ENCODE measurements at places on chromosomes 7 and 10.

DNA sequence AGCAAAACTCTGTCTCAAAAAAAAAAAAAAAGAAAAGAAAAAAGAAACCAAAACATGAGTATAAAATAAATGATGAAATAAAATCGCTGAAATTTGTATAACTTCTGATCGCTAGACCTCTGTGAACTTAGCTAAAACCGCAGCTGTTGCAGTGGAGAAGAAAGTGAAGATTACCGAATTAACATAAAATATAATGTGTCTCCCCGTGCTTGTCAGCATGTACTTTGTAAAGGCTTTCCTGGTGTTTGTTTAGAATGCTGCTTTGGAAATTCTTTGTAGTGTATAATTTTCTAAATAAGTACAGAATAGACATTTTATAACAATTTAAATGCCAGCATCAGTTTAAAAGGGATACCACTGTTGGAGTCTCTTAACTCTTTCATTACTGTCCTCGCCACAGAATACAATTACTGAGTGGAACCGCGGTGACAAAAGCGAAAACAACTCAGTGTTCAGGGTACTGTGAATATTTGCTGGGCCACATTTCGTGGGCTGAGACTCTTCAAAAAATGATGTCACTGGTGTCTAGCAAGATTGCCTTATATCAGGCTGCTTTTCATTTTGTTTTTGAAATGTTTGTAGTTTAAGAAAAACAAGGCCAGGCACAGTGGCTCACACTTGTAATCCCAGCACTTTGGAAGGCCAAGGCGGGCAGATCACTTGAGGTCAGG, 167.7 kb downstream of the NSUN6 start:
- DNase-seq: no peak

DNA sequence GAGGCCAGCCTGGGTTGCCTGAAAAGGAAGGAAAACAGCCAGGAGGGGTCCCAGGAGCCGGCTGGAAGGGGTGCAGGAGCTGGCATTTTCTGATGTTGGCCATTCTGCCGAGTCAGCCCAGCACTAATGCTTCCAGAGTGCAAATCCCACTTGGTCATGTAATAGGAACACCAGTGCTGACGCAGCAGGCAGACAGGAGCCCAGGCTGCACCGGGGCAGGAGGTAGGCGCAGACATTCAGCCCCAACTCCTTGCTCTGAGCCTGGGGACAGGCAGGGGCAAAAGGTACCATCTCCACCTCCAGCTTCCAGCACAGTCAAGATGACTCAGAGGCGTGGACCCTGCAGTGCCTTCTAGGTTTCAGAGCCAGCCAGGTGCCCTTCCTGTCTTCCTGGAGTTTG, 10.2 kb upstream of the YWHAG start:
- no peak for DNase-seq

DNA sequence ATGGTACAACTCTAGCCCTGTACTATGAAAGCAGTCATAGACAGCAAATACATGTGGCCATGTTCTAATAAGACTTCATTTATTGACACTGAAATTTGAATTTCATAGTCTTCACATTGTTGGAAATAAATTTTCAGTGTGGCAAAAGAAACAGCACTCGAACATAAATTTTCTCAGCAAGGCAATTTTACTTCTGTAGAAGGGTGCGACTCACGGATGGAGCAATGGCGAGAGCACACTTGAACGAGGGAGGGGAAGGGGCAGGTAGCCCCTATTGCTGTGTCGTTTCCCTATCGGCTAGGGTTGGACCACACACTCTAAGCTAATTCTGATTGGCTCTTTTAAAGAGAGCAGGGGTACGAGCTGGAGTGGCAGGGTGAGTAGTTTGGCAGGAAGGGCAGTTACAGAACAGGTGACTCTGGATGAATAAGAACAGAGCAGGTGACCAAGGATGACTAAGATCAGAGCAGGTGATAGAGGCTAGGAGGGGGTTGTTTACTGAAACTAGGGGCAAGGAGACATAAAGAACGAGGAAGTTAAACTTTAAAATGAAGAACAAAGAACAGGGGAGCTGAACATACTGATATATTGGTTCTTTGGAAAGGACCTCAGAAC, 52.0 kb downstream of the LRRC4 start:
- no peak for DNase-seq

DNA sequence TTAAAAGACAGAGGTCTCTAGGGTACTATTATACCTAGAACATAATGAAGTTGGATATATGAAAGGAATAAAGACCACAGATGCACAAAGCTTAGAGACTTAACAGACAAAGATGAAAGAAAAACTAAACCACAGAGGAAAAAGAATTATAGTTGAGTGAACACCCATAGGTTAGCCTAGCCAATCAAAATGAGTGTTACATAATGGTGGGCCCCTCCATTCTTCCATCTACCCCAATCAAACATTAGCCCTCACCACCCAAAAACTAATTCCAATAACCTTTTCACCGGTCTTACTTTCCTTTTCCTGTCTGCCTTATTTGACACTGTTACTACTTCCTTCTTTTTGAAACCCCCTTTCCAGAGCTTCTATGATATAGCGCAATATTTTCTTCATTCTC, 130.1 kb downstream of the ELMO1 start:
- DNase-seq: no peak

DNA sequence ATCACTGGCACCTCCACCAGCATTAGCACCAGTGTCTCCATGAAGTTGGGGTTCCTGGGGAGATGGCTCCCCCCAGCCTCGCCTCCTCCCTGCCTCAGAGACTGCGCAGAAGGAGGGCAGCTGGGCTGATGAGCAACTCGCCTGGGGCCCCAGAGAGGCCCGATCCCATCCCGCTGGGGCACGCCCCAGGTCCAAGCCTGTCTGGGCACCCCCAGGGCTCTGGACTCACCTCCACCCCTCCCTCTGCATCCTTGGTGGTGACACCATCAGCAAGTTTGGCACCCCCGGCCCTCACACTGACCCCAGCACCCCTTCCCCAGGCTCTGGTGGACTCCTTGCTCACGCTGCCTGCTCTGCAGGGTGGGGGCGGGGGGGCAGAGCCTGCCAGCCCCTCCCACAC, 89.5 kb downstream of the LHPP start:
- no peak for DNase-seq

- no peak for DNase-seq
Observed at GRCh38 chr7:18330548-18330947, 165.0 kb upstream of the HDAC9 start.

DNA sequence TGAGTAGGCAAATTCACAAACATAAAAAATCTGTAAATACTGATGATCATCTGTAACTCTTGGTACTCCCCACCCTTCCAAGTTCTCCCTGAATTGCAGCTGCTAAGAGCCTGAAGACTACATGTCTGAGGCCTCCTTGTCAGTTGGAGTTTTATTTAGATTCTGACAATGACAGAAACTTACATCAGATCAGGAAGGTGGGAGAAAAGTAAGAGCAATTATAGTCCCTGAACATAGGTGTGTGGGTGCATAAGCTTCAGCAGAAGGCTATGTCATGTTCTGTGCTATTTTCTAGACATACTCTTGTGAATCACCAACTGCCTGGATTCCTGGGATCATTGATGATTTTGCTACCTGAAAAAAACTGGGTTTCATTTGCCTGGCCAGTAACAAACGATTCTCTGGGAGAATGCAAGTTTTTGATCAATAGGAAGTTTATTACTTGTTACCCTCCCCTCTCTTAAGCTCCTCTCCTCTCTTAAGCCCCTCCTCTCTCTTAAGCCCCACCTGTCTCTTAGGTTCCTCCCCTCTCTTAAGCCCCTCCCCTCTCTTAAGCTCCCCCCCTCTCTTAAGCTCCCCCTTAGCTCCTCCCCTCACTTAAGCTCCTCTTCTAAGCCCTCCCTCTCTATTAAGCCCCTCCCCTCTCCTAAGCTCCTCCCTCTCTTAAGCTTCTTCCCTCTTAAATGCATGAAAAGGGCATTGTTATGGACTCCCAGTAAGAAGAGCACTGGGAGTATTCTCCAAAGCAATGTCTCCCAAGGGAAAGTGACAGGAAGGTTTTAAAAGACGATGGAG, 1183.4 kb upstream of the AUTS2 start:
- DNase-seq: no peak

DNA sequence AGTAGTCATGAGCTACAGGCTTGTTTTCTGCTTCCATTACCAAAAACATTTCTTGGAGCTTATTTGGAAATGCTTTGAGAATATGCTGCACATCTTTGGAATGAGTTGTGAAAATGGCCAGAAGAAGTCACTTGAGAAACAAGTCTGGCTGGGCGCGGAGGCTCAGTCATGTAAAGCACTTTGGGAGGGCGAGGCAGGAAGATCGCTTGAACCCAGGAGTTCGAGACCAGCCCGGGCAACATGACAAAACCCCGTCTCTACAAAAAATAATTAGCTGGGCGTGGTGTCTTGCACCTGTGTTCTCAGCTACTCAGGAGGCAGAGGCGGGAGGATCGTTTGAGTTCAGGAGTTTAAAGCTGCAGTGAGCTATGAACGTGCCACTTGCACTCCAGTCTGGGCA, 882 bp upstream of the CHCHD1 start:
- no peak for DNase-seq

GRCh38 chr10:70396140-70396539, 7.8 kb upstream of the EIF4EBP2 start:
- DNase-seq: no peak

DNA sequence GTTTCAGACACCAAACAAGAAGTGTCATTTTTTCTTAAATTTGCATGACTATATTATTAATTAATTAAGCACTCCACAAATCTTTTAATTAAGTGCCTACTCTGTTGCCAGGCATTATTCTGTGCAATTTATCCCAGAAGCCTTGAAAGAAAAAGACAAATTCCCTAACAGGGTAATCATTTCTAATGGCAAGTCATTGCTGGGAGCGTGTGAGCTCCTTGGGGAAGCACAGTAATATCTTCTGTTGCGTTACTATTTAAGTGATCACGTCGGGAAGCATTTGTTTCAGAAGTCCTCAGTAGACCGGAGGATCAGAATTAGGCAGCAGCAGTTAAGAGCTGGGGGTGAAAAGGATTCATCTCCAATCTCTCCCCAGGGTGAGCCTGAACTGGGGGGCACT, 276.8 kb upstream of the RNF32 start:
- no peak for DNase-seq

DNA sequence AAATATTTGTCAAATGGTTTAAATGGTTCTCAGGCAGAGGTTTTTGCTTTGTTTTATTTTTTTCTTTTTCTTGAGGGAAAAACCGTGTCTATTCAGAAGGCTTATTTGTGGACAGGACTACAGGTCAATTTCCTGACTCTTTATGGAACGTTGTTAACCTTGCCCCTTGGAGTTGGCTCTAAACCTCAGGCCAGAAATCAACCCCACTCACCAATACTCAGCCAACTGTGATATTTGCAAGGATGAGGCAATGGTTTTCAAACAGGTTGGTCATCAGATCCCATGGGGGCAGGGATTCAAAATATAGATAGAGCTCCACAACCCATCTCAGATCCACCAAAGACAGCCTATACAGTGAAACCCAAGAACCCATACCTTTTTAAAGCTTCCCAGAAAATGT, 10.2 kb downstream of the PDLIM1 start:
- no peak for DNase-seq

DNA sequence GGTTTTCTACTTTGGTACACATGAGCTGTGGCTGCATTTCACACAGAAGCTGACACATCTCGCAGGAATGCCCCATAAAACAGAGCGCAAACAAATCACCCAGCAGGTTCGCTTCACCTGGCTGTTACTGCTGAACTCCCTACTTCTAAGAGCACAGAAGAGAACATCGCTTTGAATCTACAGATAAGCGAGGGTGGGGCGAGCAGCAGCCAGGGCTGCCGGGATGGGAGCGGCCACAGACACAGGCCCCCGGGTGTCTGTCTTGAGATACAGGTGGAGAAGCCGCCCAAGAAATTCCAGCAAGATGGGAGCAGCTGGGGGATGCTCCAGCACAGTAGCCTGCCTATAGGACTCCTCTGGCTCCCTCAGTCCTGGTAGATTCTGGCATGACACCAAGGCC, 27.4 kb downstream of the OGDHL start:
- DNase-seq: no peak

- no peak for DNase-seq
Observed at GRCh38 chr10:128971374-128972035, 495.5 kb upstream of the MGMT start.

GRCh38 chr7:2754086-2754485, 66.1 kb downstream of the AMZ1 start:
- no peak for DNase-seq

GRCh38 chr10:77006836-77007511, 630.6 kb downstream of the KCNMA1 start:
- DNase-seq: no peak

GRCh38 chr7:158312789-158313188, 274.8 kb downstream of the PTPRN2 start:
- no peak for DNase-seq

DNA sequence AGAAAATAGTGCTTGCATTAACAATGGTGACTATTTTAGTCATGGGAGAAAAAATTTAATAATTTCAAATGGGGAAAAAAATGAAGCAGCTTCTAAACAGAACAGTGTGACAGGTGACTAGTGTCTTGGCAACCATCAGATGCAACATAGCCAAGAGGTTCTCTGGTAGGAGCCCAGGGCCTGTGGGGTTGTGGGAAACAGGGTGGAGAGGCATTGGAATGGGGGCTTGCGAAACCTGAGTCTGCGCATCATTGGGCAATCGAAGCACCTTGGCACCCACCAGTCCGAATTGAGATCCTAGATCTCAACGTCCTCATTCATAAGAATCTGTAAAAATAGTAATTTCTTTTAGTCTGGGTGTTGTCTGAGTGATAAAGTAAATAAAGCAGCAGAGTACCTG, 19.2 kb upstream of the PARD3 start:
- DNase-seq: no peak

- no peak for DNase-seq
Observed at GRCh38 chr7:74051629-74052410, 23.8 kb downstream of the ELN start.

DNA sequence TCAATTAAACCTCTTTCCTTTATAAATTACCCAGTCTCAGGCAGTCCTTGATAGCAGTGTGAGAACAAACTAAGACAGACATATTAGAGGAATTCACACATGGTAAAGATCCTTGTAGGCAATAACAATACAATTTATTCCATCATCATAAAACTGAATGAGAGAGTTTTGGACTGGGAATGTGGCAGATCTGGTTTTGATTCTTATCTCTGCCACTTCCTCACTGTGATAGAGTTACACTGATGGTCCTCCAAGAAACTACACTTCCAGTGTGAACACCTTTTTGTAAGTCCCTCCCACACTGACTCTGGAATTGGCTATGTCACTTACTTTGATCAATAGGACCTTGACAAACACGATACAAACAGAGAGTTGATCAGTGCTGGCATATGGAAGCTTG, 2.9 kb downstream of the ENO4 start:
- DNase-seq: no peak

GRCh38 chr10:76554478-76554877, 1083.1 kb downstream of the KCNMA1 start:
- DNase-seq: no peak

- no peak for DNase-seq
Observed at GRCh38 chr10:17112566-17112965, 17.0 kb downstream of the CUBN start.

DNA sequence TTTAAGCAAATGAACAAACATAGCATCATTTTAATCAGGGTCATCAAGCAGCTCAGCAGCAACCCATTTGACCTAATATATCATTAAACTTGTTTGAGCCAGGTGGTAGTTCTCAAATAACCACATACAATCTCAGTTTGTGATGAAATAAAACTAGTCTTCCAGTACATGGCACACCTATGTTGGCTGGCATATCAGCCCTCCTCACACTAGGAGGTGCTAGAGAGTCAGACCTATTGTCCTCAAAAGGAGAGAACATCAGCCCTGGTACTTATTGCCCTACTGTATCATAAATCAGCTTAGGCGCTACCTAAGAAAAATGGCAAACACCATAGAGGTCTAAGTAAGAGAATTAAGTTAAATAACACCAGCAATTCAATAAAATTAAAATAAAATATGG, 81.7 kb downstream of the CABCOCO1 start:
- DNase-seq: no peak

- DNase-seq: no peak
Observed at GRCh38 chr7:93516834-93517233, 57.7 kb downstream of the CALCR start.

All from dorsolateral prefrontal cortex (tissue), 122 donors.